ENCODE measurements at places on chromosomes 13 and 19.

- no peak for DNase-seq
Observed at GRCh38 chr19:9362905-9363304, at the start of gene ZNF177. Gene ZNF177, plus strand, starts transcription at chr19:9363013. Its CDS starts 15,299 bp downstream, at chr19:9378312.

DNA sequence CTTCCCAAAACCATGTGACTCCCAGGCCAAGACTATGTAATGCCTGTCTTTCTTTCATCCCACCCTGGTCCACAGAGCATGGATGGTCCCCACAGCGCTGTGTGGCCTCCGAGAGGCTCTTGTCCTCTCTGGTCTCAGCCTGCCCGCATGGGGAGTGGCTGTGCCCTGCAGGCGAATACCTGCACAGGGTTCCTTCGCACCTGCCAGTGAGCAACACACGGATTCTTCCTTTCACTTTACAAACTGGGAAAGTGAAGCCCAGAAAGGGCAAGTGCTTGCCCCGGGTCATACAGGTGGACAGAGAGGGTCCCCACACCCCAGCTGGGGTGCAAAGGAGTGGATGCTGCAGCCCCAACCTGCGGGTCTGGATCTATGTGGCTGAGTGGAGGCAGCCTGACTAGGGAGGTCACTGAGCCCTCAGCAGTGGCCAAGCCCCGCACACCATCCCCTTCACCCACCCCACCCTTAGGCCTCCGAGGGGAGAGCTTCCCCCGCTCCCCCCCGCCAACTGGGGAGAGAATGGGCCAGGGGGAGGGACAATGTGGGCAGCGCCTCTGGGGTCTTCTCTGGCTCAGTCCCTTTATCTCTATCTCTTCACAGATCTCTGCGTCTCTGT lies 747 bp upstream of the MARK4 start:
- no peak for DNase-seq

DNA sequence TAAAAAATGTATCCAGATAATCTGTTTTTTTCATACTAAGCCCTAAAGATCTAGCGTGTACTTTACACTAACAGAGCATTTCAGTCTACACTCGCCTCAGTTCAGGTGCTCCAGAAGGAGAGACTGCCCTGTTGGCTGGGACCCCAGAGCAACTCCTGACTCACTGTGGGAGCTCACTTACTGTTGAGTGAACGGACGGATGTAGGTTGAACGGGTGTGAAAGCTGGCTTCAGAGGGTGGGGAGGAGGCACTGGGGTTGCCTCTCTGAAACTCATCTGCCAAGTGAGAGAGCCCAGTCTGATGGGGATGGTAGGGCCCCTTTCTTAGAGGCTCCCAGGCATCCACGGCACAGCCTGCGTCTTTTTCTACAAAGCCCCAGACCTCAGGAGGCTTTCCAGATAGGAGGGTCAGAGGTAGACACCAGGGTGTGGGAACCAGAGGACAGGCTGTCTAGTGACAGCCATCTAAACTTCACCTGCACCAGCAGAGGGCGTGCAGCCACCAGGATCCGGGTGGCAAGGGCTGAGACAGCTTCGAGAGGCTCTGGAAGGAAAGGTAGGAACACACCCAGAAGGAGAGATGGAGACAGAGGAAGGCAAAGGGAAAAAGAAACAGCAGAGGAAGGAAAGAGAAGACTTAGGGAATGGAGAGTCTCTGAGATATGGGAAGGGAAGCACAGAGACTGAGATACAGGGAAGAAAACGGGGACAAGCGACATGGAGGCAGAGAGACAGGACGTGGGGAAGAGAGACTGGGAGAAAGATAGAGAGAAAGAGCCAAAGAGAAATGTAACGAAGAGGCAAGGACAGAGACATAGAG lies 3.7 kb downstream of the KASH5 start:
- DNase-seq, result peak; percentile 66

DNA sequence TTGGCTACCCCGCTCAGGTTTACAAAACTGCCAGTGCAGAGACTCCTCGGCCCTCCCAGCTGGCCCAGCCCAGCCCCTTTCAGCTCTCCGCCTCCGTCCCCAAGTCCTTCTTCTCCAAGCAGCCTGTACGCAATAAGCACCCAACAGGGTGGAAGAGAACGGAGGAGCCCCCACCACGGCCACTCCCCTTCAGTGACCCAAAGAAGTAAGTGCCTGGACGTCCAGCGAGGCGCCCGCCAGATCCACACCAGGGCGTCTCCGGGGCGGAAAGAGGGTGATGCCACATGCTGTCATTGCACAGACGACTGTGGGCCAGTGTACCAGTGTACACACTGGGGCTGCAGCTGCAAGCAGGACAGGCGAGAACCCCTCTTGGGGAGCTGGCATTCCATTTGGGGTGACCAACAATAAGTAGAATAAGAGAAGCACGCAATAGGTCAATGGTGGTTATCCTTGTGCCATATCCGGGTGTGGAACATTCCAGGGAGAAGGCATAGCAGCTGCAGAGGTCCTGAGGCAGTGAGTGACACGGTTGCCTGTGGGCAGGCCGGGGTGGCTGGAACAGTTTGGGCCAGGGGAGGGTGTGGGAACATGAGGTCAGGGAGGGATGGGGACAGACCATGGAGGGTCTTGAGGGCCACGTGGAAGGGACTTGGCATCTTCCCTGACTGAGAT lies 41.3 kb downstream of the DPF1 start:
- no peak for DNase-seq

- DNase-seq, result no peak
Observed at GRCh38 chr13:107586216-107586615, 629.1 kb downstream of the LIG4 start.

DNA sequence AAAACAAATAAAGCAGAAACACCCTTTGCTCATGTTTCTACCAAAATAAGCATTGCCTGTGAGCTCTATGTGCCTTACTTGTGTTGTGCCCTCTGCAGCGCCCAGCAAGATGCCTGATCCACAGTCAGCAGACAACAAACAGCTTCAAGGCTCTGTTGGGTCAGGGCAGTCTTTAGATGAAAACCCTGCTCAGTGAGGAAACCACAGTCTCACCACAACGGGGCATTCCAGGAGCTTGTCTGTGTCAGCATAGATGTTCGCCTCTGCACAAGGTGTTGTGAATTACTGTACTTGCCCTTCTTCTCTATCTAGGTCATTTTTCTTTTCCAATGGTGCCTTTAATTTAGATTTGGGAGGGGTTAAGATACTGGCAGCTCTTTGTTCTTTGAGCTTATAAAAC lies 251.9 kb downstream of the COL4A1 start:
- DNase-seq, result no peak

GRCh38 chr13:106210324-106210723 lies 325.1 kb downstream of the EFNB2 start:
- no peak for DNase-seq

DNA sequence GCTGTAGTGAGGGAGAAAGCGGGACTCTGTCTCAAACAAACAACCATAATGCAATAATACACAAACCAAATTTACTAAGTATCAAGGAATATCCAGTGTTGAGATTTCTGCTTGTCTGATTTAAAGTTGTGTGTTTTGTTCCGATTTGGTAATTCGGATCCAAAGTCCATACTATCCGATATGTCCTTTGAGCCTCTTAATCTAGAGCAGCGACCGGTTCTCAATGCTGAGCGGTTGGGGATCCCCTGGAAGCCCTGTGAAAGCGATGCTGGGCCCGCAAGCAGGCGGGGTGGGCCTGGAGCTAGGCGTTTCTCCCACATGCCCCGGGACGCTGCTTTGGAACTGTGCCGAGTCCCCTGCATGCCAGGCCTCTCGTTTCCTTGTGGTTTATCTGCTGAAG lies 20.2 kb downstream of the C19orf44 start:
- DNase-seq, result no peak

DNA sequence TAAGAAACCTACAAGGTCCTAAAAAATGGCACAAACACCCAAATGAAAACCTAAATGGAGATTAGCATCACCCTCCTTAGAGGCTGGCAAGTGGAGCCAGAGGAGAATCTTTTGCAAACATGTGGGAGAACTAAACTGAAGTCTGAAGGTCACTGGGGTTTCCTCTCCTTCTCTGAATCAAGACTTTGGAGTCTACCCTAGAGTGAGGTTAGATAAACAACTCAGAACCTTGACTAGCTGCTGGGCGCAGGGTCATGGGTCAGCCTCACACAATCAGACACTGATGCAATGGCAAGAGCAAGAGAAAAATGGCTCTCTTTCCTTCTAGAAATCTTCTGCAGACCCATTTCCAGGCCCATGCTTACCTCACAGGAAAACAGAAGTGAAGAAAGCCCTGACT lies 165.8 kb downstream of the KCTD12 start:
- no peak for DNase-seq

DNA sequence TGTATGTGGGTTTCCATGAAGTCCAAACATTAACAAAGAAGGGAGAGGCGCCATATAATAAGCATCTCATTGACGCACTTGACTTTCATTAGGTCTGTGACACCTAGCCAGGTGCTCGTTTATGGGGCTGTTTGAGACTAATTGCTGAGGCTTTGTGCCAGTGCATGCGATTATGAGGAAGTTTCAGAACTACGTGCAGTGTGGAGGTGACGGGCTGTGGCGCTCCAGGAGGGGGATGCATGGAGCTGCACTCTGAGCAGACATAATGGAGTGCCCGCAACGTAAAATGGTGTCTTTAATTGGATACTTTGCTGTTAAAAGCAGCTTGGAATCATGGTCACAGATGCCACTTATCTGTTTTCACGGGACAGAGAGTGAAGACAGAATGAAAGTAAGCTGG lies 223.2 kb downstream of the FGF9 start:
- DNase-seq, result no peak

DNA sequence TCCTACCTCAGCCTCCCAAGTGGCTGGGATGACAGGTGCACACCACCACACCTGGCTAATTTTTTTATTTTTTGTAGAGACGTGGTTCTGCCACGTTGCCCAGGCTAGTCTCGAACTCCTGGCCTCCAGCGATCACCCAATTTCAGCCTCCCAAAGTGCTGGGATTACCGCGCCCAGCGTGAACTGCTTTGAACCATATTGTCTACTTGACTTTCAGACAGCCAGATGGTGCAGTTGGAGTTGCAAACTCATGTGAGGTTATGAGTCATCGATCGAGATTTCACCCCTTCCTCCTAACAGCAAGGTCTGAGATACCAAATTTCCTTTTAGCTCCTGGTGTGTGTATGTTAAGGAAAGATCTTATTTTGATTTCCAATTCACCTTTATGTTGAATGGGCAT lies 2.7 kb downstream of the SLC27A1 start:
- no peak for DNase-seq

GRCh38 chr13:113946409-113947181 lies 27.3 kb downstream of the C13orf46 start:
- DNase-seq, result no peak

DNA sequence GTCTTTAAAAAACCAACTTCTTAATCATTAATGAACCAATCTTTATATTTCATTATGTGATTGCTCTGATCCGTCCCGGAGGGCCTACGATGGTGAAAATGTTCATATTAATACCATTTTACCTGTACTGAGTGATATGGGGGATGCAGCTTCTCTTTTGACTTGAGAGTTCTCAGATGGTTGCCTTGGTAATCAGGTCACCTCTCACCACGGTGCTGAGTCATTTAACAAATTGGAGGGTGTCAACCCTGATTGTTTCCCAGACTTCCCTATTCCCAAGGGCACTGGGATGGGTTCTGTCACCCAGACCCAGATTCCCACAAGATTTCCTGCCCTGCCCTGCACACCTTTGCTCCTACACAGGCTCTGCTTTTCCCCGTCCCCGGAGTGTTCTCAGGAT lies 128.5 kb upstream of the TMTC4 start:
- DNase-seq, result no peak

DNA sequence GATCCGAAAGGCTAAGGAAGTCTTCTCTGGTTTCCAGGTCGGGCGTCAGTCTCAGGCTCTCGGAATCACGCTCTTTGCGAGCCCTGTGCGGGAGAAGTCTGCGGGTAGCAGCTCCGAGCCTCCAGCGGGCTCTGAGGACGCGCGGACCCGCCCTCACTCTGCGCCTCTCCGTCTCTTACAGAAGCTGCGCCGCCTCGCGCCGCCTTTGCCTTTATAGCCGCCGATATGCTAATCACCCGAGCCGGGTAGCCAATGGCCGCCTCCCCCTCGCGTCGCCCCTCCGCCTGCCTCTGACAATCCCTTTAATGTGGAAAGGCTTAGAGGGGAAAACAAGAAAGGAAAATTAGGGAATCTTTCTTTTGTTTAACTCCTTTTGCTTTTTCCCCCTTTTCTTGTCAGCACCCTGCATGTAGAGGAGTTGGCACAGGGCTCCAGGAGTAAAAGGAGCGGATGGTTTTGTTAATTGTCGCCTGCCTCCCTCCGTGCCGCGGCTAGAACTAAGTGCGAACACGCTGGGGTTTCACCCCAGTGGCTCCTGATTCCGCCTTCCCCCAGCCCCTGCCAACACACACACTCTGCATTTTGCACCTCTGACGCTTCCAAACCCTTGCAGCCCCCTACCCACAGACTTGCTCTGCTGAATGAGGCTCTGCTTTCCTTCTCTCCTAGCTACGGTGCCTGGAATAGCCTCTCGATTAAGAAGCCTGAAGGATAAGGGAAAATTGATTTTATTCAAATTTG lies at the start of gene PCDH8:
Gene PCDH8, minus strand, starts transcription at position 186 of the 741 bp plus-strand sequence. CDS start 204 bp downstream, outside the sequence.
- DNase-seq, result no peak

GRCh38 chr13:25908366-25908765 lies 143.4 kb downstream of the SHISA2 start:
- DNase-seq, result no peak

- no peak for DNase-seq
Observed at GRCh38 chr13:113649212-113649611, 8.8 kb downstream of the ATP4B start.

- DNase-seq, result no peak
Observed at GRCh38 chr13:30880856-30881155, 25.3 kb upstream of the MEDAG start.

DNA sequence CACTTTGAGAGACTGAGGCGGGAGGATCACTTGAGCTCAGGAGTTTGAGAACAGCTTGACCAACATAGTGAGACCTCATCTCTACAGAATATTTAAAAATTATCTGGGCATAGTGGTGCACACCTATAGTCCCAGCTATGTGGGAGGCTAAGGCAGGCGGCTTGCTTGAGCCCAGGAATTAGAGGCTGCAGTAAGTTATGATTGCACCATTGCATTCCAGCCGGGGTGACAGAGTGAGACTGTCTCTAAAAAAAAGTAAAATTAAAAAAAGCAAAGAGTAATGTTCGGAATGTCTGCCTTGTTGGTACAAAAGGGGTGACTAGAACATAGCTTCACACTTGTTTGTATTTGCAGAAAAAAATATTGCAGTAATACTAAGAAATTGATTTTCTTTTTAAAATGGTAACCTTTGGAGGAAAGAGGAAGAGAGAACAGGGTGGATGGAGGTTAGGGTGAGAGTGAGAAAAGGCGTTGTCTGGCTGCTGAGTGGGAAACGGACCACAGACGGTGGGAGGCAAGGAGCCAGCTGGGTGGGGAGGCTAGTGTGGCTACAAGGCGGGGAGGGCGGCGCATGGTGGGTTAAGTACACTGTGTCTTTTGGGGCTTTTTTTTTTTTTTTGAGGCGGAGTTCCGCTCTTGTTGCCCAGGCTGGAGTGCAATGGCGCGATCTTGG lies 10.2 kb downstream of the PPP1R14A start:
- DNase-seq, result no peak

- DNase-seq, result no peak
Observed at GRCh38 chr13:94658926-94659597, 53.3 kb downstream of the SOX21 start.

GRCh38 chr19:2149980-2150793 lies 1.2 kb downstream of the AP3D1 start:
- DNase-seq, result no peak
